ENCODE measurements at places on chromosomes 7 and 10.

DNA sequence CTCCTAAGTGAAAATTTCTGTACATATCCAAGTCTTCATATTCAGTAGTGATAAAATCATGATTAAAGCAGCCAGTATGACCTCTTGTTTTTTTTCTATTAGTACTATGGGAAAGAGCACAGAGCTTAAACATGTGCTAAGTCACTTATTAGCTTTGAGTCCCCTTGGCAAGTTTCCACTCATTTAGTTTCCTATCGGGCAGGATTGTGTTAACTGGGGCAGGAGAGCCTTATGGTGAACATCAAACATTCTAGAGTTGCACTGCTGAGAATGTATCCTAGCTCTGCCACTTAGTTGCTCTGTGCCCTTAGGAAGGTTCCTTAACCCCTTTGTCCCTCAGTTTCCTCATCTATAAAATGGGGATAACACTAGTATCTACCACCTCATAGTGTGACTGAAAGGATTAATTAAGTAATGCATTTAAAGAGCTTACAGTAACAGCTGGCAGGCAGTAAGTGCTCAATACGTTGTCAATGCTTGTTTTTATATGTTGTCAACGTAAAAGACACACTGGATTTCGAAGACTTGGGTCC is 117.6 kb downstream of the DOCK4 start:
- DNase-seq, result no peak

DNA sequence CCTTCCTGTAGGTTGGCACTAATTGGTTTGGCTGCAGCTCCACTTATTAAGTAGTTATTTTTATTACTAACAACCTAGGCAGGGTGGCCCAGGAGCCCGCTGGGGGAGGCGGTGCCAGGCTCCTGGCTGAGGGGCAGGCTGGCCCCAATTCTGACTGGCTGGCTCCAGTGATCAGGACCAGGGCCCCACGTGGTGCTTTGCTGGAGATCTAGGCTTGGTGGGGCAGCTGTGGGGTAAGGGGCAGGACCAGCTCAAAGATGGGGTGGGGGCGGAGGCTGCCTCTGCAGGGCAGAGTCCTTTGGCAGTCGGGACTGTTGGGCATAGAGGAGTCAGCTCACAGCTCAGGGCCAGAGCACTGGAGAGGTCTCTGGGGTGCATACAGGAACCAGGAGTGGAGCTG is 2.4 kb downstream of the ASL start:
- DNase-seq, result no peak

DNA sequence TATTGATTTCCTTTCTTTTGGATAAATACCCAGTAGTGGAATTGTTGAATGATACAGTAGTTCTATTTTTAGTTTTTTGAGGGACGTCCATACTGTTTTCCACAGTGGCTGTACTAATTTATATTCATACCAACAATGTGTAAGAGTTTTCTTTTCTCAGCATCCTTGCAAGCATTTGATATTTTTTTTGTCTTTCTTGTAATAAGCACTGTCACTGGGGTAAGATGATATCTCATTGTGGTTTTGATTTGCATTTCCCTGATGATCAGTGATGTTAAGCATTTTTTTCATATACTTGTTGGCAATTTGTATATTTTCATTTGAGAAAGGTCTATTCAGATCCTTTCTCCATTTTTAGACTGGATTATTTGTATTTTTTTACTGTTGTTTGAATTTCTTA is 308.7 kb downstream of the PTEN start:
- no peak for DNase-seq

GRCh38 chr10:130479146-130479545 is 343.0 kb downstream of the GLRX3 start:
- no peak for DNase-seq

- DNase-seq, result no peak
Measured at GRCh38 chr10:131891196-131891928, 9.4 kb upstream of the PPP2R2D start.

DNA sequence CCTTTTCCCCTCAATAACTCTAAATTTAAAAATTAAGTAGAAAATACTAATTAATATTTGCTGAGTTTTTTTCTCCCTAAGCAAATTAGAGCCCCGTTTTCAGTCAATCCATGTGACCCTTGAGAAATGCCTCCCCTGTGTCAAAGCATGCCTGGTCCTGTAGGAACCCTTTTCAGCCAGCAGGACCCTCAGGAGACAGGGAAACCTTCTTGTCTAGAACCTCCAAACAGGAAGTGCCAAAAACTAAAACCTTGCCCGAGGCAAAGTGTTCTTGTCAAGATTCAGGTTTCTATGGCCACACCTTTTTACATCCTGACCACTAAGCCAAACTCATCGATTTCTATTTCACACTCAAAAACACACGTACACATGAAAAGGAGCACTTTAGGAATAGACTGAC is 60.1 kb upstream of the NFE2L3 start:
- no peak for DNase-seq
